Effector memory CD4-positive, alpha-beta T cell (primary cell): ENCODE measurements at places on chromosomes 16 and 17.
A peak's percentile ranks its signal among the peaks of the same experiment; 100 is the strongest.

DNA sequence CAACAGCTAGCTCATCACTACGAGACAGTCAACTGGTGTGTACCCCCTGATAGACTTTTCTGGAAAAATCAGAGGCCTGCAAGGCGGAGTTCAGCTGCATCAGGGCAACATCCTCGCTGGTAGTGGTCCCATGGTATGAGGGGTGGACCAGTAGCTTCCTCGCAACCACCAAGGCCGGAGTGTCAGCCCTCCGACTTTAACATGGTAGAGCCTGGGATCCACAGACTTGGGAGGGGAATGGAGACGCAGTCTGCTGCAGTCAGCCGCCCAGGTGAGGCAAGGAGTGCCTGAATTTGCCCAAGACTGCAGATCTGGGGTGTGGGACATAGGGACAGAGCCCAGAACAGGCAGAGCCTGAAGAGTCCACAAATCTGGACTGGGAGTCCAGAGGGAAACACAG, 13.4 kb downstream of the ZG16B start:
- no peak overlapping the region for H3K27ac ChIP-seq
- no peaks in the 10 kb centered on the region for H3K36me3 ChIP-seq
- no peak overlapping the region for H3K4me3 ChIP-seq
- DNase-seq, result no peak
- H3K4me1 ChIP-seq, result peaks cover 27% of the 10 kb centered on the region

DNA sequence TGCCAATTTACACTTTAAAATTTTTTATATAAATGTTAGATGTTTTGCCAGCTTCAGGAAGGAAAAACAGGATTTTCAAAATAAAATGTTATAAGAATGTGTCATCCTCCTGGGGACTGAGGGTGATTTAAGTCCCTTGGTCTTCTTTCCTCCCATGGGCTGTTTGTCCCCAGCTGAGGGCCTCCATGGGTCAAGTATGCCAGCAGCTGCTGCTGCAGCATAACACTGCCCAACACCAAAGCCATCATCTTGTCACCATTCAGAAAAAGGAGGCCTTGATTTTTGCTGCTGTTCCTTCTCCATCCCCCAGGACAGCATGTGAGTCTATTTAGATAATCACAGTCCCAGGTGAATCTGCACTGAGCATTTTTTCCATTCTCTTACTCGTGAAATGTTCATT, 188.5 kb downstream of the LGALS9B start:
- no peak overlapping the region for H3K4me3 ChIP-seq
- no peaks in the 10 kb centered on the region for H3K36me3 ChIP-seq
- no peaks in the 10 kb centered on the region for H3K27me3 ChIP-seq
- peaks cover 3% of the 10 kb centered on the region for H3K4me1 ChIP-seq

DNA sequence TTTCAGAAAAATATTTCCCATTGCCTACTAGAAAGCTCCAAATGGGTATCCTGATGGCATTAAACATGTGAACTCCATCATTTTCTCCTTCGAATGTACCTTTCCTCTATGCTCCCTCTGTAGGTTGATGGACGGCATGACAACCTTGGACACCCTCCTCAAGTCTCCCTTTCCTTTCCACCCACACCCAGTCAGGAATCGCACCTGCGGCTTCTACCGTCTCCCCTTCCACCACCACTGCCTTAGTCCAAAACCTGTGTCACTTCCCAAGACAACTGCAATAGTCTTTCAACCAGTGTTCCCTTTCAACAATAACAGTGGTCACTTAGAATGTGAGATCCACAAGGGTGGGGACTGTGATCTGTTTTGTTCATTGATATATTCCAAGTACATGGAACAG, 233.1 kb upstream of the AXIN2 start:
- H3K4me3 ChIP-seq, result no peak overlapping the region
- DNase-seq, result no peak
- no peaks in the 10 kb centered on the region for H3K27me3 ChIP-seq
- H3K4me1 ChIP-seq, result no peaks in the 10 kb centered on the region
- no peak overlapping the region for H3K27ac ChIP-seq

DNA sequence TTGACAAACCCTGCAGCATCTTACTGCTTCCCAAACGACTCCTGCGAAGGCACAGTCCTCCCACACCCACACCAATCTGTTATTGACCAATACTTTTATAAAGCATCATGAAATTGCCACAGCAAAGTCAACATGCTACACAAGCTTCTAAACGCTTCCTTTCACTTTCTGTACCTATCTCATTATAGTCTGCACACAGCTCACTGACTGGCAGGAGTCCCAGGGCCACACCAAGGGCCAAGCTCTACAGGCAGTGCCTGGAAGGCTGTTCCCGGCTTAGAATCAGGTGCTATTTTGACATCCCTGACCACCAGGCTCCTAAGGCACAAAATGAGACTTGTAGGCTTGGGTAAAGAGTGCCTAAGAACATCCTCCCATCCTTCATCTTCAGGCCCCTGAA, 39.5 kb downstream of the USP7 start:
- no peak for DNase-seq
- no peak overlapping the region for H3K4me3 ChIP-seq
- no peaks in the 10 kb centered on the region for H3K27me3 ChIP-seq

GRCh38 chr16:8950580-8951077, 13.1 kb downstream of the USP7 start:
- H3K4me3 ChIP-seq, result no peak overlapping the region
- H3K27me3 ChIP-seq, result no peaks in the 10 kb centered on the region
- DNase-seq, result no peak
- H3K27ac ChIP-seq, result no peak overlapping the region
- no peaks in the 10 kb centered on the region for H3K36me3 ChIP-seq

DNA sequence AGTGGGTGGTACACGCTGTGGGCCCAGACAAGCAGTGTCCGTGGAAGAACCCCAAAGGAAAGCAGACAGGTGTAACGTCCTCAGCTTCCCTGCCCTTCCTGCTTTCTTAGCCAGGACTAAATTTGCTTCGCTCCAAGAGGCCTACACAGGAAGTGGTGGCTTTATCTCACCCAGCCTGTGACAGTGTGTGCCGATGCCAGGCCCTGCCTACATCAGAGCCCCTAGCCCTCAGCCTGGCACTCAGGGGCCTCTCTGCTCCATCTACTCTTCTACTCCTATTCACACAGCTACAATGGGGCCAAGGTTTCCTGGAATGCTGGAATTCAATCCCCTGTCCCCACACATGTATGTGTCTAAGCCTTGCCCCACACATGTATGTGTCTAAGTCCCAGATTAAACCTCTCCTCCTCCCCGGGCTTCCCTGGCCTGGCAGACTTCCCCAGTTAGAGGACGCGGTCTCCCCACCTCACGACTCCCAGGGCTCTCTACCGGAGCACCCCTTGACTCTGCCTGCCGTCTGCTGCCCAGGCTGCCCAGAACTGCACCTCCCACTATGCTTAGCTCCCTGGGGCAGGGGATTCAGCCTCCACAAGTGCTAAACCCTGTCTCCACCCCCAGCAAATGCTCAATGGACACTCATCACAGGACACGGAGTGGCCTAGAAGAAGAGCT, 8.2 kb downstream of the PGAP3 start:
- no peak overlapping the region for H3K4me3 ChIP-seq
- peak; percentile 21 for DNase-seq
- H3K27me3 ChIP-seq, result no peaks in the 10 kb centered on the region
- peaks cover 4% of the 10 kb centered on the region for H3K36me3 ChIP-seq

DNA sequence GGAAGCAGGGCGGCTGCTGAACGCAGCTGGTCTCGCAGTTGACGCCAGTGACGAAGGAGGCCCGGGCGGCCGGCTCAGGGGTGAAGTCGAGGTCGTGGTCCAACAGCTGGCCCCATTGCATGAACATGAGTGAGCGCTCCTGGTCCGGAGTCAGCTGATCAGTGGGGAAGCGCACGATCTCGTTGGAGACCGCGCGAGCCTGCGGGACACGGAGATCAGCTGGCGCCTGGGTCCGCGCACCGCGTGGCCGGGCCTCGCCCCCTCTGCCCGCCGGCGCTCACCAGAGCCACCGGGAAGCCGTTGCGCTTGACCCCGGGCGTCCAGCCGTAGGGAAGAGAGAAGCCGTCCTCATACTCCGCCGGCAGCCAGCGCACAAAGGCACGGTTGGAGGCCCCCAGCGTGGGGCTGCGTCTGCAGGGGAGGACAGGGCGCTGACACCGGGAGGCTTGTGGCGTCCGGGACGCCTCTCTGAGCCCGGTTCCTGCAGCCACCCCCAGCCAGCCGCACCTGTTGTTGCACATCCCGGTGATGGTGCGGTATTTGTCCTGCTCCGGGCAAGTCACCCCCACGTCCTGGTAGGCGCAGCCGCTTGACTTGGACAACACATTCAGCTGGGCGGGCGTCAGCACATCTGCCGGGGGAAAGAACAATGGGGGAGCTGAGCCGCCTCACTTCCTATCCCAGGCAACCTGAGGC, 1.6 kb downstream of the MPO start:
- DNase-seq, result no peak
- H3K27me3 ChIP-seq, result peaks cover 3% of the 10 kb centered on the region
- no peak overlapping the region for H3K4me3 ChIP-seq
- no peaks in the 10 kb centered on the region for H3K36me3 ChIP-seq
- no peaks in the 10 kb centered on the region for H3K4me1 ChIP-seq

DNA sequence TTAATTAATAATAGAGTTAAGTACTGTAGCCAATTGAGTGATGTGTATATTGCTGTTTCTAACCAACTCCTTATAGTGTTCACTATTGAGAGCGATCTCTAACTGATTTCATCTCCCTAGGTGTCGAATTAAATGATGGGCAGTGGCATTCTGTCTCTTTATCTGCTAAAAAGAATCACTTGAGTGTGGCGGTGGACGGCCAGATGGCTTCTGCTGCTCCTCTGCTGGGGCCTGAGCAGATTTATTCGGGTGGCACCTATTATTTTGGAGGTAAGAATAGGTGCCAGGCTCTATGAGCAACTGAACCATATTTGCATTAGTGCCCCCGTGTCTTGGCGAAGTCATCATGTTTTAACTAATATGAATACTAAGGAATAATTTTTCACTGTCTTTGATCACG, 184.6 kb downstream of the CNTNAP4 start:
- H3K36me3 ChIP-seq, result no peaks in the 10 kb centered on the region
- no peak for DNase-seq
- no peaks in the 10 kb centered on the region for H3K4me1 ChIP-seq
- no peak overlapping the region for H3K4me3 ChIP-seq
- H3K27ac ChIP-seq, result no peak overlapping the region

GRCh38 chr17:36544044-36544306, 744 bp upstream of the GGNBP2 start:
- peaks cover 22% of the 10 kb centered on the region for H3K4me1 ChIP-seq
- no peaks in the 10 kb centered on the region for H3K36me3 ChIP-seq
- DNase-seq, result no peak

- H3K27me3 ChIP-seq, result no peaks in the 10 kb centered on the region
- H3K4me1 ChIP-seq, result no peaks in the 10 kb centered on the region
- no peaks in the 10 kb centered on the region for H3K36me3 ChIP-seq
- H3K4me3 ChIP-seq, result no peak overlapping the region
These were observed 108.5 kb downstream of the NLK start for GRCh38 chr17:28151001-28151400.

DNA sequence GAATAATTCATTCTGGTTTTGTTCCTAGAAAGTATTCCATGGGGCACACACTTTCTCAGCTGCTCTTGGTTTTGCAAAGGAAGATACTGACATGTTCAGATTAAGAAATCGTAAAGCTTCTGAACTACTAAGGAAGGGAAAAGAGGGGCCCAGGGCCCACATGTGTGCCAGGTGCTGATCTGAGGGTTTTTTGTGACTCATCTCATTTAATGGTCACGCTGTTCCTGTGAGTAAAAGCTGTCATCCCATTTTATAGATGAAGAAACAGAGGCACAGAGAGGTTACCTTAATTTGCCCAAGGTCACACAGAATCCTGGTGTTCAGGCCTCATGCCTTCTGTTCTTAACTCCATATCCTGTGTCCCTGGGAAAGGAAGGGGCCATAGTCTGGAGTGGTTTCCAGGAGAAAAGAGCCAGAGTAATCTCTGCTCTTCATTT, 113.2 kb downstream of the MSI2 start:
- no peaks in the 10 kb centered on the region for H3K27me3 ChIP-seq
- no peak overlapping the region for H3K27ac ChIP-seq
- H3K4me3 ChIP-seq, result no peak overlapping the region
- no peak for DNase-seq

DNA sequence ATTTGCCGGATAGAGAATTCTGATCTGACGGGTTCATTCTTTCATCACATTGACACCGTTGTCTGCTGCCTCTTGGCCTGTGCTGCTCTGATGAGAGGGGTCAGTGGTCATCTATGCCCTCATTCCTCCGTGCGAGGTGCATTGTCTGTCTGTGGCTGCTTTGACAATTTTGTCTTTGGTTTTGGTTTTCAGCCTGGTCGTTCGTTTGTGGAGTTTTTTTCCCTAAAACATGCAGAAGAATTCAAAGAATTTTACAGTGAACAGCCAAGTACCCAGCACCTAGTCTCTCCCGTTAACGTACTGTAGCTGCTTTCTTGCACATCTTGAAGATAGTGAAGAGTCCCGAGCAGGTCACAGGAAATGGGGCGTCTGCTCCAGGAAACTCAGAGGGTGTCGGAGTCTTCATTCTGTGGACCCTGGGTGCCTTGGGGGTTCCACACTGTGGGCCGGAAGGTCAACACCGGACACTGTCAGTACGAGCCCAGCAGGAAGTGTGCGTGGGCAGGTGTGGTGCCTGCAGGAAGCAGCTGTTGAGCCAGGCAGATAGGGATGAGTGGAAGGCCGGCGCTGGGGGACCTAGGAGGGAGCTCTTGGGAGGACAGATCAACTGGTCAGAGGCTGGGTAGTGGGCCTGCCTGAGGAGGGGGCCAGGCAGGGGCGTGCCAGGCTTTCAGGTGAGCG, 28.2 kb downstream of the CRAMP1 start:
- H3K4me3 ChIP-seq, result no peak overlapping the region
- no peaks in the 10 kb centered on the region for H3K27me3 ChIP-seq
- peaks cover 65% of the 10 kb centered on the region for H3K36me3 ChIP-seq

GRCh38 chr17:65268832-65269231, 131.7 kb downstream of the RGS9 start:
- H3K4me3 ChIP-seq, result no peak overlapping the region
- H3K4me1 ChIP-seq, result no peaks in the 10 kb centered on the region
- no peaks in the 10 kb centered on the region for H3K36me3 ChIP-seq
- no peak overlapping the region for H3K27ac ChIP-seq
- no peak for DNase-seq
- no peaks in the 10 kb centered on the region for H3K27me3 ChIP-seq

GRCh38 chr16:83244057-83244456, 563.7 kb upstream of the HSBP1 start:
- no peak for DNase-seq
- H3K4me3 ChIP-seq, result no peak overlapping the region
- no peaks in the 10 kb centered on the region for H3K27me3 ChIP-seq
- no peaks in the 10 kb centered on the region for H3K4me1 ChIP-seq
- no peak overlapping the region for H3K27ac ChIP-seq

GRCh38 chr17:64406321-64407200, 15.9 kb upstream of the PECAM1 start:
- no peak overlapping the region for H3K4me3 ChIP-seq
- no peaks in the 10 kb centered on the region for H3K4me1 ChIP-seq

- DNase-seq, result no peak
- H3K27me3 ChIP-seq, result no peaks in the 10 kb centered on the region
- H3K4me1 ChIP-seq, result no peaks in the 10 kb centered on the region
- no peak overlapping the region for H3K27ac ChIP-seq
- no peak overlapping the region for H3K4me3 ChIP-seq
- H3K36me3 ChIP-seq, result no peaks in the 10 kb centered on the region
These were observed 8.7 kb upstream of the CDC27 start for GRCh38 chr17:47197821-47198220.
